Right ventricle myocardium inferior (tissue), 1 donor: ENCODE measurements at places on chromosomes 7 and 10.

GRCh38 chr7:83105063-83105462 lies 57.6 kb downstream of the PCLO start:
- no peak for DNase-seq

DNA sequence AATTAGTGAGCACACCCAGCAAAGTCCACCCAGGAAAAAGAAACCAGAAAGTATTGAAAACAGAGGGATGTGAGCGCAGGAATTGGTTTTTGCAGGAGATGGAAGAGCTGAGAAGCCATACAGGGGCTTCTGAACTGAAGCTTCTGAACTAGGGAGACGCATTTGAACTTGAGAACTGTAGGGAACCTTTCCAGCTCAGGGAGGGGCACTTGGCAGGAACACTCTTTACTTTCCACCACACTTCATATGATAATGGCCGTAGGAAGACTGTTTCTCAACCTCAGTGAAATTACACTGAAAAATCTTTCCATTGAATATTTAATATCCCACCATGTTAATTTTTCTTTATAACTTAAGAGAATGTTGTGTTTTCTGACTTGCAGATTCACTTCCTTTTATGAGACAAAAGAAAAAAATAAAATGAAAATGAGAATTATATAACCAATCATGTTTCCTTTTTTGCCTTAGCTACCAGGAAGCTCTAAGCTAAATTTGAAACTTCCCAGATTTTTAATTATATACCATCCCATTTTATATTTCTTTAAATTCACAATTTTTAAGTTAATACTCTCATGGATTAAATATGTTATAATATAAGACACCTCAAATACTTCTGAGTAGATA lies 98.3 kb upstream of the TCF7L2 start:
- no peak for DNase-seq

DNA sequence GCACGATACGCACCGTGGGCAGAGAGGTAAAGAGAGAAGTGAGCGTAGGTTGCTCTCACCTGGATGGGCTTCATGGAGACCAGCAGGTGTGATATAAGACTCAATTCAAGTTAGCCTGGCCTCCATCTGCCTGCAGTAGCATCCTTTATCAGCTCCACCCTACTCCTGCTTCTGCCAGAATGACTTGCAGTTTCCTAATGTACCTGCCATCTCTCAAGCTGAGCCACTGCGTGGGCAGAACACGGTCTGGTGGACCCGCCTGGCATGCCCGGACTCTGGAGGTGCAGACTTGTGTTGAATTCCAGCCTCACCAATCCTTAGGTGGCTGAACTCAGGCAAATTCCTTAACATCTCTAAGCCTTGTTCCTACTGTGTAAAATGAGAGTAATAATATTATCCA lies 64.3 kb downstream of the STEAP1B start:
- no peak for DNase-seq

DNA sequence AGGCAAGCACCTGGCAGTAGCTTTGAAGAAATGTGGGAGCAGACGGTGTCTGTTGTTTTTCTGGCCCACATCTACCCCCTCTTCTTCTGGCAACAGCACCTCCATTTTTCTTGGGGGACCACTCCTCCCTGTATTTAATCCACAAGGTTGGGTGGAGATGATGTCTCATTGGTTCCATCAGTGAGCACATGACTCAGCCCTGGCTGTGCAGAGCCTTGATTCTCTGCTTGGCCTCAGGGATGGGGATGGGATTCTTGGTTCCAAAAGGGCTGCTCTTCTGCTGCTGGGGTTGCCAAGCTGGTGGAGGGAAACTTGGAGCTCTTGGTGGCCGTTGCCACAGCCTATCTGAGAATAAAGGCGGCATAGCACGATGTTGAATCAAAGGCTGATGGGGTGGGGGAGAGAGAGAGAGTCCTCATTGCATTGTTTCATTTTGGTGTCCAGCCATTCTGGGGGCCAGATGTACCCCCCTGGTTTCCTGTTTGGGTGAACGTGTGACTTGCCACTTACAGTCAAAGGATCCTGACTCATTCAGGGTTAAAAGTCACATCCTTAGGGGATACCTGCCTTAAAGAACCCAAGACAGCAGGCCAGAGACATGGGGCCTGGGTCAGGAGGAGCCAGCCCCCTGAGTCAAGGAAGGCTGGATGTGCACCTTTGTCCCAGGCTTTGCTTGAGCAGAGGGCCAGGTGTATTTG lies 25.9 kb downstream of the GRK5 start:
- no peak for DNase-seq

- DNase-seq = no peak
These were observed 230.9 kb downstream of the AGMO start for GRCh38 chr7:15330943-15331342.

GRCh38 chr10:21355591-21356011 lies 169.9 kb downstream of the SKIDA1 start:
- no peak for DNase-seq

DNA sequence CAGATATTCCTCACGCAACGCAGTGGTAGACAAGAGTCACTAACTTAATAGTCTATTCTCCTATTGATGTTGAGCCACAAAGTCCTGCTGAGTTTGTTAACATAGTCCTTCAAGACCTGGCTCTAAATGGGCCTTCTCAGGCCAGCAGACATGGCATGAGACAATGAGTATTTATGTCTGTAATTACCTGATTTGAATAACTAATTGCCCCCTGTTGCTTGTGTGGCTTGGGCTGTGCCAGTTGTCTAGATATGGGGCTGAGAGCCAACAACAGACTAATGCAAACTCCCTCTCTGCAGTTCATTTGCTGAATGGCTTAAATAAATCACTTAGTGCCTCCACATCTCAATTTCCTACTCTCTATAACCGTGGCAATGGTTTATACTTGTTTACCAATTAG lies 65.5 kb upstream of the VWC2 start:
- DNase-seq = no peak

- no peak for DNase-seq
These were observed 2.4 kb downstream of the ANKRD22 start for GRCh38 chr10:88849234-88849633.

DNA sequence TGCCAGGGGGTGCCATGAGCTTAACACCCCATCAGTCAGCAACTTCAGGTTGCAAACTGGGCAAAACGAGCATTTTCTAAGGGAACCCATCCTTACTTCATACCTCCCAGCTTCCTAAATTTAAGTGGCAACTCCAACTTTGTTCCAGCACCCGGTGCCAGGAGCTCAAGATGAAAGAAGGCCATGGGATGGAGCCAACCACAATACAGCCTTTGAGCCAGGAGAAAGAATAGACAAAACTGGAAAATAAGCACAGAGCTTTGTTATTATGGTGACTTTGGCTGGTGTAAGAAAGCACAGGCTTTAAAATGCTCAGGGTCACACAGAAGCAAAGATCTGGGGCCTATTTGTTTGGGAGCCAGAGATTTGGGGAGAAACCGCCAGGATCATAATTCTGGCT lies 388.7 kb upstream of the MGMT start:
- no peak for DNase-seq

DNA sequence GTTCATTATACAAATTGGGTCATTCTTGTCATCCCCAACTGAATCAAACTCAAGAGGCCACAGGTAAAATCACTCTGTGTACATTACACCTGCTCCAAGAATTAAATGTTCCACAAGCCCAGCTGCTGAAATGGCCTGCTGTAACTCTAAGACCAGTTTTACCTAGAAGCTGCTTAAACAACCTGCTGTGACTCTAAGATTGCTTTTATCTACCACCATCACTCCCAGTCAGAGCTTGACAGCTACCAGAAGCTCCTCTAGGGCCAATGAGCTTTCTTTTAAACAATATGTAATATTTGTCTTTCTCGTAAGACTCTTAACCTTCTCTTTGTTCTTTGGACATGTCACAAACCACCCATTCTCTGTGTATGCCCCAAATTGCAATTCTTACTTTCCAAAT lies 141.8 kb upstream of the LRGUK start:
- DNase-seq = no peak

- DNase-seq = no peak
These were observed 78.0 kb upstream of the MACROH2A2 start for GRCh38 chr10:69974551-69975155.

DNA sequence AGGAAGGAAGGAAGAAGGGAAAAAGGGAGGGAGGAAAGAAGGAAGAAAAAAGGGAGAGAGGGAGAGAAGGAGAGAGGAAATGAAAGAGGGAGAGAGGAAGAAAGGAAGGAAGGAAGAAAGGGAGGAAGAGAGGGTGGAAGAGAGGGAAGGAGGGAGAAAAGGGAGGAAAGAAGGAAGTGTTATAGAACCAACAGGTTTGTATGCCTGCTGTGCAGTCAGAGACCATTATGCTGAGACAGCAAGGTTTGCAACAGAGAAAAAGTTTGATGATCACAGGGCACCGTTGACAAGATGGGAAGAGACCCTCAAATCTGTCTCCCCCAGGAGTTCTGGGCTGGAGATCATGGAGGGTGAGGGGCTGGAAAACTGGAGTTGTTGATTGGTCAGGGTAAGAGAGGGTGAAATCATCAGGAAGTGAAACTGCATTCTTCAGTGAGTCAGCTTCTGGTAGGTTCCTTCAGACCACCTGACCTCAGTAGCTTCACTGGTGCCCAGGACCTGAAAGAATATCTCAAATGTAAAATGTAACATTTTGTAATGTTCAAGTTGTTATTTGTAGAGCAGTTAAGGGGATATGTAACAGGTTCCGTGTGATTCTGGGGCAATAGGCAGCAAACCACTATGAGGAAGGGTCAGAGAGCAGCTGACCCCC lies 76.3 kb downstream of the JCAD start:
- no peak for DNase-seq

- DNase-seq = no peak
These were observed 1.6 kb downstream of the KLHDC10 start for GRCh38 chr7:130071701-130072622.

DNA sequence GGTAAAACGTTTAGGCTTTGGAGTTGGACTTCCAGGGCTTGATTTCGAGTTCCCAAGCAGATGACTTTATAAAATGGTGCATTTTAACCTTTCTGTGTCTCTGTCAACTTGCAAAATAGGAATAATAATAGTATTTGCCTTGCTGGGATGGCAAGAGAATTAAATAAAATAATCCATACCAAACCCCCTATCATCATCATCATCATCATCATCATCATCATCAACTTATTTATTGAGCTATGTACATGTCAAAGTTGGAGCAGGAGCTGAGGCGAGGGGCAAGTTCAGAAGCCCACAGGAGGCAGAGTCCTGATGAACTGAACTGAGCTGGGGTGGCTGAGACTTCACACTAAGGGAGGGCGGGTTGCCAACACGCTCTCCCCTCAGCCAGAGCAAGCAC lies 51.7 kb upstream of the KCNMA1 start:
- DNase-seq = no peak

GRCh38 chr7:25988640-25989039 lies 163.4 kb upstream of the NFE2L3 start:
- DNase-seq = no peak

DNA sequence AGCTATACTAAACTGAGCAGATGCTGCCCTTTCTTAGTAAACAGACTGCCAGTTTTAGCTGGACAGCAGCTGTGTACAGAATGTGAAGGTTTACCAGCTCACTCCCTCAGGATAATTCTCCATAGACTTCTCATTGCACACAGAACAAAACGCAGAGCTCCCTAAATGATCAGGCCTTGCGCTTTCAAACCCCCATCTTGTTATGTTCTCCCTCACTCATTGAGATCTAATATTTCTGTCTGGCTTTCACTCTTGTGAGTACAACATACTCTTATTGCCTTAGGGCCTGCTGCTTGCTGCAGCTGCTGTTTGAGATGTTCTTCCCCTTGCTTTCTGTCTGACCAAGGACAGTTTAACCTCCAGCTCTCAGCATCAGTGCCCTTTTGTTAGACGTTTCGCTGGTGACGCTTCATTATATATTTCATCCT lies 17.3 kb downstream of the VWDE start:
- no peak for DNase-seq

GRCh38 chr7:39720586-39720985 lies 97.2 kb downstream of the RALA start:
- no peak for DNase-seq

DNA sequence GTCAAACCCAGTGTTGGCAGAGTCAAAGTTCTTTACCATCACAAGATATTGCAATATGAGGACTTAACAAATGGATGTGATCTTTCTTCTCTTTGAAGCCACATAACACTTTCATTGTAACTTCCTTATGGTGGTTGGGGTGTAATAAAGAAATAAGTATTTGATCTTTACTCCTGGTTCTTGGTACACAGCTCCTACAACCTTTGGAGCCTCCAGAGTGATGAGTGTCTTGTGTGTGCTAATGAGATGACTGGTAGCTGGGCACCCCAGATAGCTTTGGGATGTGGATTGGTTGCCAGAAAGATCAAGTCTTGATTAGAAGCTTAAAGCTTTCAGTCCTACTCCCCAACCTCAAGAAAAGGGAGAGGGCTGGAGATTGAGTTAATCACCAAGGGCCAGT lies 31.1 kb upstream of the YAE1 start:
- DNase-seq = no peak

GRCh38 chr10:48332871-48333216 lies 26.4 kb downstream of the MAPK8 start:
- no peak for DNase-seq

DNA sequence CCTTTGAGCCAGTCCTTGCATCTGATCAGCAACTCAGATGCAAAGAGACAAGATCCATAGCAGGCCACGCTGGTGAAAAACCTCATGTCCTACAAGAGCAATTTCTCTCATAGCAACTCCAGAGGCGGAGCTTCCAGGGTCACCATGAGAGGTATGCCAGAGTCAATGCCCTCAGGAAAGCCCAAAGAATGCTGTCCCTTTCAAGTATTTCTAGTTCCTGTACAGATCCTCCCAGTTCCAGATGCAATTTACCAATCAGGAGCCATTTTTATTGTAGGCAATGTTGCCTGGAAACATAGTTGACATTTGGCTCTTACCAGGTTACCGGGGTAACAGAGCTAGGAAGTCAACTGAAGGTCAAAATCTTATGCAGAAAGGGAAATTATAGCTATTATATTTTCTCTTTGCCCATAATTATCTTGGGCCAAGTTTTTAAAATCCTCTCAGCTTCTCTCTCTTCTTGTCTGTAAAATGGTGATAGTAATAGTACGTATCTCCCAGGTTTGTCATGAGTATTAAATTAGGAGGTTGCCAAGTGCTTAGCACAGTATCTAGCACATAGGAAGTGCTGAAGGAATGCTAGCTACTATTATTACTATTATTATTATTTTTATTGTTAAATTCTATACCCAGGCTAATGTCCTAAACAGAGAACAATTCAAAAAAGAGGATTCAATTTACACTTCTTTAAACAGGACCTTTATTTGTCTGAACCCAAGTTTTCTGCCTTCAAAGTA lies 46.3 kb upstream of the TM9SF3 start:
- no peak for DNase-seq

- no peak for DNase-seq
These were observed 261.0 kb downstream of the WDR11 start for GRCh38 chr10:121112136-121112535.
